ENCODE measurements at places on chromosomes 5 and 9.

DNA sequence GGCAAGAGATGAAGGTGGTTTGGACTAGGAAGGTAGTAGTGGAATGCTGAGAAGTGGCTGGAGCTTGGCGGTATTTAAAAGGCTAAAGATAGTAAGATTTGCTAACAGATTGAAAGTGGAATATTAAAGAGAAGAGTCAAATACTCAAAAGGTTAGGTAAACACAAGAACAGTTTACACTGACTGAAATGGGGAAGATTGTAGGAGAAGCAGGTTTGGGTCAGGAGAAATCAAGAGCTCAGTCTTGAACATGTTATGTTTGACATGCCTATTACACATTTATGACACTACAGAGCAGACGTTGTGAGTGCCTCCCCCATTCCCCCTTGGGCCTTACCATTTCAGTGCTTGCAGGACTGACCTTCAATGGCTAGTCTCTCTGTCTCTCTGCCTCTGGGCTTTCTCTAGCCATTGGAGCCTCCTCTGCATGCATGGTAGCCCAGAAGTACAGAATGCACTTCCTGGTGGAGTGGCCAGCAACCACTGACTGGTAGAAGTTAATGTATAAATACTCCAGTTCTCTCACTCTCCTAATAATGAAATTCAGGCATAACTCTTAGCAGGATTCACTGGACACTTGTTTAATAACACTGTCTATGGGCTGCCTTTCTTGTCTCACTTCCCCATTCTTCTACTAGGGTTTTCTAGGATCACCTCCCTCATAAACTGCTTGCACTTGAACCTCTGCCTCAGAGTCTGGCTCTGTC, 56.8 kb downstream of the HMGCS1 start:
- DNase-seq, result no peak

GRCh38 chr9:129835128-129835859, at the start of the genes C9orf78 and USP20:
C9orf78 (minus strand) TSS chr9:129835275; CDS start chr9:129835221, 54 bp downstream.
USP20 (plus strand) TSS chr9:129835458; CDS start chr9:129852556, 17,098 bp downstream.
- DNase-seq, result peak; percentile 97

GRCh38 chr5:31754358-31754704, 115.4 kb downstream of the PDZD2 start:
- DNase-seq, result no peak

GRCh38 chr9:98658951-98659351, 49.8 kb downstream of the GABBR2 start:
- no peak for DNase-seq

DNA sequence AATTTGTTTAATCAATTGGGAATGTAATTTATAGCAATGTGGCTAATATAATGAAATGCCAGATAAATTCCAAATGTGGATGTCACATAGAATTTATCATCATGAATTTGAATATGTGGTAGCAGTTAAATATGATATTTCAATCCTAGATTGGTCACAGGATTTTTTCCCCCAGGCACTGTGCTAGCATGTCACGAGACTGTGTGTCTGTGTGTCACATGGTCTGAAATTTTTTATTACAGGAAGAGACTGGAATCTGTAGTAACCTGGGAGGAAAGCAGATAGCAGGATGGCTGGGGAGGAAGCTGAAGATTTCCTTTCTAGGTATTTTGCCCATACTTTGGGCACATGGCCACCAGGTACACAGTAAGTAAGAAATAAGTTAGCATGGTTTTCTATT, 35.4 kb upstream of the MSH3 start:
- DNase-seq, result no peak

DNA sequence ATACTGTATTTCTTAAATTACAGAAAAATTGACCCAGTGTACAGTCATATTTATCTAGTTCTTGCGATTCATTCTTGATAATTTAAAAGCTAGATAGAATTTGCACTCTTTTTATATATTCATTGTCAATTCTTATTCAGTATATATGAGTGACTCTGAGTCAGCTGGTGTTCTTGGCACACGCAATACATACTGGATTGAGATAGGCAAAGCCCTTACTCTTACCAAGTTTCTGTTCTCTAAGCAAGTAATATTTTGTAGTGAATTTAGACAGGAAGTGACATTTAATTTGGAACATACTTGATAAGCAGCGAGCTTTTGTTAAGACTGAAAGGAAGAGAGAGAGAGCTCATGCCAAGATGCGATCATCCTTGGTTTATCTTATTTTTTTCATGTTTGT, 57.7 kb downstream of the GPBP1 start:
- DNase-seq, result no peak

DNA sequence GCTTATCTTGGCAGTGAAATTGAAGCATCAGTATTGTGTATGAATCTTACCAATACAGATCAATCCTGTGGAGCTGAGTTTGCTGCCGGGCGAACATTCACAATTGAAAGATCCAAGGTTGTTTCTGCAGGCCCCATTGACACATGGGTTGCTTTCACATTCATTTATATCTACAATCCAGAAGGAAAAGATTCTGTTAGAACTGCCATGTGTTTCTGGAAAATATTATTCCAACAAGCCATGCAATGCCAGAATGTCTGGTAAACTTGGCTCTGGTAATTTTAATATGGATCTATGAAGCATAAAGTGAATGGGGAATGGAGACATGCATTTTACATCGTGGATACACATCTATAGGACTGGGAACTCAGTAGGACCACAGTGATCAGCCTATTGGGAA, 180.8 kb downstream of the FBN2 start:
- no peak for DNase-seq

- no peak for DNase-seq
Measured at GRCh38 chr5:35365758-35366157, 135.5 kb upstream of the PRLR start.

DNA sequence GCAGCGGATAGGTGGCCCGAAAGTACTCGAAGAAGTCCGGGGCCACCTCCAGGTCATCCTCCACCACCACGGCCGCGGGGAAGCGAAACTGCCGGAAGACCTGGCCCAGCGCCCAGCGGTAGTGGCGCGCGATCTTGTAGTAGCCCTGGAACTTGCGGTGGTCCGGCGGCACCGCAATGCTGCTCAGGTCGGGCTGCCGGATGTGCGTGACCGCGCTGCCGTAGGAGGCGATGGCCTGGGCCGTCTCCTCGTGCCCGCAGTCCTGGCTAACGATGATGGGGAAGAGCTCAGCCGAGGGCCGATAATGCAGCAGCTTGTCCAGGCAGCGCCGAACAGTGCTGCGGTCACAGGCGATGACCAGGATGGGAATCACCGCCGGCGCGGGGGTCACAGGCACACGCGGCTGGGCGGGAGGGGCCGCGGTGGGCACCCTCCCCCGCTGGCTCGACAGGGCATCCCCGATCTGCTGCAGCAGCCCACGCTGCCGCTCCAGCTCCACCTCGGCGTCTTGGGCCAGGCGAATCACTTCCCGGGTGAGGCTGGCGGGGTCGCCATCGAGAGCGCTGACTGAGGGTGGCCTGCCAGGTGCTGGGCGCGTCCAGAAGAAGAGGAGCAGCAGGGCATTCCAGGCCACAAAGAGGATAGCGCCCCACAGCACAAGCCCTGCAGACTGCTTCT, 10.2 kb downstream of the MGAT1 start:
- no peak for DNase-seq

- DNase-seq, result no peak
Measured at GRCh38 chr9:76412638-76413037, 18.4 kb upstream of the RFK start.

DNA sequence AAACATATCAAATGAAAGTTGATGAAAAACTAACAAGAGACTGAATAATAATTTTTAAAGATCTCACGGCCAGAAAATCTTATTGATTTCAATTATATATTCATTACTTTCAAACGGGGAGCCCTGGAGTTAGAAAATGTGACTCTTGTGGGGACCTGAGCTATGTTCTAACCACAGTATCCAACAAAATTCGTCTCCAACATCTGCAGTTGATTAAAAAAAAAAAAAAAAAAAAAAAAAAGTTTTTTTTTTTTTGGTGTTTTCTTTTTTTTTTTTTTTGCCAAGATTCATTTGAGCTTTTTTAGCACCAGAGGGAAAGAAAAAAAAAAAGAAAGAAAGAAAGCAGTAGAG, 144.3 kb upstream of the PIK3R1 start:
- no peak for DNase-seq

DNA sequence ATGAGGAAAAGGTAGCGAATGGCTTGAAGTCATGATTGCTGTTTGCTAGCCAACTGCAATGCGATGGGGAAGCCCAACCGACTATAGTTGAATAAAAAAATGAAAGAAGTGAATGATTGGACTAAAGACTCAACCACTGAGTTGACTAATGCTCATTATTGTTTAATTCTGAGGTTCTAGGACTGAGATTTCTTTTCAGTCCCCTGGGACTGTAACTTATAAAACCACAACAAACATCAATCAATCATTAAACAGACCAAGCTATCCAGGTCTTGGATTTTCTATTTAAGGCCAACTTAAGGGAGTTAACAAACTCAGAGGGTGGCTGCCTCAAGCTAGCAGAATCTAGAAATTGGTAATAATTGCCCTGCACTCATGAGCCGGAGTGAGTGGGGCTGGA, 154.2 kb downstream of the DOCK2 start:
- DNase-seq, result no peak

DNA sequence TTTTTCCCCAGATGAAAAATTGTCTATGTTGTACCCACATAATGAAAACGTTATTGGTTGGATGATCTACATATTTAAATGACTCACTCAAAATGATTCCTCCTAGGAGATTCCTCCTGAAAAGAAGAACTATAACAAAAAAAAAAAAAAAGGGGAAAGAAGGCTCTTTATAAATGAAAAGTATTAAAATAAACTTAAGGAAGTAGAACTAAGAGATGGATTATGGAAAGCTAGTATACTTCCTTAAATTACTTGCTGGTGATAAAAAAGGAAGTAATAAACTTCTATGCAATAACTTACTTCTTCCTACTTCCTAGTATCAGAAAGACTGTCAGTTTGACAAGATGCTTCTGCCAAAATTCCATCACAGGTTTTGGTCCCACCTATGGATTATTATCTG, 1087.7 kb downstream of the CDH12 start:
- DNase-seq, result no peak

- DNase-seq, result no peak
Measured at GRCh38 chr9:34587271-34587670, 2.3 kb downstream of the CNTFR start.

All from CD4-positive, alpha-beta T cell treated with Interleukin-6 at 100 ng/mL for 8 hours (primary cell).